Breast epithelium (tissue), 4 donors: ENCODE measurements at places on chromosomes 1 and 21.
A peak's percentile ranks its signal among the peaks of the same experiment; 100 is the strongest.

GRCh38 chr1:179297105-179297378 lies 3.4 kb downstream of the SOAT1 start:
- DNase-seq, result no peak
- H3K4me1 ChIP-seq, result no peaks in the 10 kb centered on the region

DNA sequence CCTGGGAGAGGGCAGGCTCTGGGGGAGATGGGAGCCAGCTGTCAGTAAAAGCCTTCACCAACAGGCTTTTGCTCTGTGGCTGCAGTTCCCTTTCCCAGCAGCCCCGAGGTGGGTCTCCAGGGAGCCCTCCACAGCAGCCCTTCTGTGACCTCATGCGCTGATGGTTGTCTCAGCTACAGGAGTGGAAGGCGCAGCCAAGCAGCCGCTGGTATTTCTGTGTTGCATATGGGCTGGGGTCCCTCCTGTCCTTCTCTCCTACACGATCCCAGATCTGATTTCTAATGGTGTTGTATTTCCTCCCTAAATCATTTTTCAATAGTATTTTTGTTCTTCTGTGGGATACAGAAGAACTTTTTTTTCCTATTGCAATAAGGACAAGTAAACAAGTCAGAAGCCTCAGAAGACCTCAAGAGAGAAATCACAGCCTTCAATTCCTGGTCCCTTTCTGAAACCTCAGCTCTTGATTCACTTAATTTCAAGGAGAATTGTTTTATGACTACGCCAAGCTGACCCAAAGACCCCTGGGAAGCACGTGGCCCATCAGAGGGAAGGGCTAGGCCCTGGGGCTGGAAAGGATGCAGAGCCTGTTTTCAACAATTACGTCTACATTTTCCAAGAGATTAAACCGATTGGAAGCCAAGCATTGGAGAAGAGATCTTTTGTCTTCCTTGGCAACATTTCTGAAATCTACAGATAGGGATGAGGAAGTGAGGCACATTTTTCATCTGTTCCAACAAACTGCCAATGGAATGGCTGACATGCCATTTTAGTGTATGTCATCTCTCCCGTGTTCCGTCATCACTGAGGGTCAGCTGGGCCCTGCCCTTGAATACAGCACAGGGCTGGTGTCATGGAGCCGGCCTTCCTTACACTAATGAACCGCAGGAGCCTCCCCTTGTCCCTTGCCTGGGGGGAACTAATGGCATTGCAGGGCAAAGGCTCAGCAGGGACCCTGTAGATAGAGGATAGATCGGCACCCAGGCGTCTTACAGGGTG lies 42.0 kb upstream of the SCCPDH start:
- DNase-seq, result no peak
- H3K27me3 ChIP-seq, result no peaks in the 10 kb centered on the region
- no peak overlapping the region for H3K27ac ChIP-seq
- no peaks in the 10 kb centered on the region for H3K36me3 ChIP-seq
- H3K4me3 ChIP-seq, result no peak overlapping the region

DNA sequence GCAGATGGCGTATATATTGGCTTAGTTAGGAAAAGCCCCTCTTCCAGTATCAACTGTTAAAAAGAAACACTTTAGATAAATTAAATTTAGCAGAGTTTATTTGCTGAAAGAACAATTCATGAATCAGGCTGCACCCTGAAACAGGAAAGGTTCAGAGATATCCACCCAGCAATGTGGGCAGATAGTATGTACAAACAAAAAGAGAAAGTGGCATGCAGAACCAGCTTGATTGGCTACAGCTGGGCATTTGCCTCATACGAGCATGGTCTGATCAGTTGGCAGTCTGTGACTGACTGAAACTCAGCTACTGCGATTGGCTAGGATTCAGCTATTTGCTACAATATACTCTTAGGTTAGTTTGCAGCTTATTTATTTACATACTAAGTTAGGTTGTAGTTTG lies 98.2 kb downstream of the ZC3H11B start:
- H3K27ac ChIP-seq, result no peak overlapping the region
- H3K36me3 ChIP-seq, result no peaks in the 10 kb centered on the region
- H3K4me1 ChIP-seq, result no peaks in the 10 kb centered on the region
- no peak overlapping the region for H3K4me3 ChIP-seq
- no peaks in the 10 kb centered on the region for H3K27me3 ChIP-seq

DNA sequence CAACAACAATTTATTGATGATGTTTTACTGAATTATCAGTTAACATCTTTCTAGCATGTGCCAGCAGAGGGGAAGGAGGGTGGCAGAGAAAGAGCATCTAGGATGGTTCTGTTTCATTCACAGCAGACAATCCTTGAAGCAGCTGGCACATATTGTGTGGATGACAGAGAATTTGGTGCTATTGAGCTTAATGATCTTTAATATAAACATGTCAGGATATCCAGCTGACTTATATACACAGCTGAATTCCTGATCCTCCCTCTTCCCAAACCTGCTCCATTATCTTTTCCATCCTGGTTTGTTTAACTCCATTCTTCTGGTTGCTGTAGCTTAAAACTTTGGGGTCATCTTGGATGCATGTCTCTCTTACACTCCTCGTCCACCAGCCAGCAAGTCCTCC lies 218.6 kb downstream of the CACNA1E start:
- H3K27me3 ChIP-seq, result no peaks in the 10 kb centered on the region
- H3K27ac ChIP-seq, result no peak overlapping the region
- DNase-seq, result no peak

DNA sequence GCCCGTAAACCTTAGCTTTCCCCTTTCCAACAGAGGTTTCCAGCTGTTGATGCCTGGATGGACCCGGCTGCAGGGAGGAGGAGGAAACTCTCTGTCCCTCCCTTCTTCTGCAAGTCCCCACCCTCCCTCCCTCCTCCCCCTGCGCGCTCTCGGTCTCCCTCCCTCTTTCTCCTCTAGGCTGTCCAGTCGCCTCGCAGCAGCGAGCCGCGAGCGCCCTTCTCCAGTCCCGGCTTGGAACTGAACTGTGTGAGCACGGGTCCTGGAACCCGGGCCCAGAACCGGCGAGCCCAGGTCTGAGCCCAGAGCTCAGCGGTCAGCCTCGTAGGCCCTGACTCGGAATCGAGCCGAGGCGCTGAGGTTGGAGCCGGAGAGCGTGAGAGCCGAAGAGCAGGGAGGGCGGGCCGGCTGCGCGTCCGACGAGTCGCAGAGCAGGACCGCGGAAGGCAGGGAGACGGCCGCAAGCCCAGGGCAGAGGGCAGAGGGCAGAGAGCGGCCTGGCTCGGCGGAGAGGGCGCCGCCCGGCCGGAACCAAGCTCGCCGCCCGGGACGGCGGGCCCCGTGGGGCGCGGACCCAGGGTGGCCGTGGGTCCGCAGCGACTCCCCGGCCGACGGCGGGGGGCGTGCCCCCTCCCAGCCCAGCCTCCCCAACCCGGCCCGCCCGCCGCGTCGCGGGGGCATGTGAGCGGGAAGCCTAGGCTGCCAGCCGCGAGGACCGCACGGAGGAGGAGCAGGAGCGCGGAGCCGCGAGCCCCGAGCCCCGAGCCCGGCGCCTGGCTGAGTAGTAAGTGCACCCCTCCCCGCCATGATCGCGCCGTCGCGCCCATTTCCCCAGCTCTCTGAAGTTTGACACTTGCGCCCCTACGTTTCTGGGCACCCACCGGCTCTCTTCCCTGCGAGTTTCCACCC lies at the start of gene SOX13:
SOX13 (plus strand) TSS at position 185 of the 906 bp plus-strand sequence. CDS start 39,801 bp downstream, outside the sequence.
- peak; percentile 81 for DNase-seq
- peak within 1 kb of the TSS; percentile 76 for H3K4me3 ChIP-seq
- peak within 1 kb of the TSS; percentile 88 for H3K27ac ChIP-seq
- no peaks in the 10 kb centered on the region for H3K36me3 ChIP-seq

- H3K4me1 ChIP-seq, result no peaks in the 10 kb centered on the region
- no peaks in the 10 kb centered on the region for H3K36me3 ChIP-seq
- no peak for DNase-seq
- no peaks in the 10 kb centered on the region for H3K27me3 ChIP-seq
- no peak overlapping the region for H3K4me3 ChIP-seq
- no peak overlapping the region for H3K27ac ChIP-seq
These were observed 576.0 kb downstream of the LMO4 start for GRCh38 chr1:87904651-87905050.

DNA sequence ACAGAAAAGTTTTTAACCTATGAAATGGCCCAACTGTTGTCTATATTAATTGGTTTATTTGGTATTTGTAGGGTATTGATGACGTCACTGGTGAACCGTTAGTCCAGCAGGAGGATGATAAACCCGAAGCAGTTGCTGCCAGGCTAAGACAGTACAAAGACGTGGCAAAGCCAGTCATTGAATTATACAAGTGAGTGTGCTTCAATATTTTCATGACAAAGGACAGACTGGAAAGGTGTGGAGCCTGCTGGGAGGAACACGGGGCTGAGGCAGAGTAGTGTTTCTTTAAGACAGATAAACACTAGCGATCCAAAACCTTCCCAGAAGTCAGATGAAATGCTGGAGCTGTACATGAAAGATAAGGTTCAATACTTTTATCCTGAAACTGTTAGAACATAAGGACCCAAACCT lies 76.7 kb downstream of the AK4 start:
- no peak overlapping the region for H3K27ac ChIP-seq
- H3K4me1 ChIP-seq, result no peaks in the 10 kb centered on the region
- H3K27me3 ChIP-seq, result no peaks in the 10 kb centered on the region
- no peak overlapping the region for H3K4me3 ChIP-seq
- DNase-seq, result no peak

DNA sequence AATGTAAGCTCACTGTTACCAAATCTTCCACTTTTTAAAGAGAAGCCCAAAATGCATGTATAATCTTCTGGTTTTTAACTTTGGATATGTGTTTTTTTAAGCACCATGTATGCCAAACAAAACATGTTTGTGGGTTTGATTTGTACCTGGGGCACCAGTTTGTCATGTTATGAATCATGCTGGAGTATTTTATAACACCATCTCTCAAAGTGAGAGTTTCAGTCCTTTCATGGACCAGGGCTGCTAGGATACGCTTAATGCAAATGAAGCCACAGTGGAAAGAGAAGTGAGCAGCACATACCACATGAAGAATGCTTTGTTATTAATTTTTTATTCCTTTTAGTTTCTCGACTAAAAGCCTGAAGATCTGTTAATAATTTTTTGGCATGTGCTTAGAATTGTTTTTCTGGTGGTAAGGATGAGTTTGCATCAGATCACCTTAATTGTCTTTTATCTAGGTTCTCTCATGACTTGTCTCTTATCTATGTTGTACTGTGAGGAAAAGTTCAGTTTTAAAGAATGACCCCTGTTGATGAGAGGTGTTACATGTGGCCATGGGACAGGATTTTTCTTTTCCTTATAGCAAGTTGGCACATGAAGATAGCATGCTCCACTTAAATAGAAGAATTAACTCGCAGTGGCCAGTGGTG lies 2.0 kb upstream of the RABGAP1L start:
- no peaks in the 10 kb centered on the region for H3K4me1 ChIP-seq
- no peak overlapping the region for H3K4me3 ChIP-seq
- no peaks in the 10 kb centered on the region for H3K36me3 ChIP-seq
- no peak for DNase-seq

DNA sequence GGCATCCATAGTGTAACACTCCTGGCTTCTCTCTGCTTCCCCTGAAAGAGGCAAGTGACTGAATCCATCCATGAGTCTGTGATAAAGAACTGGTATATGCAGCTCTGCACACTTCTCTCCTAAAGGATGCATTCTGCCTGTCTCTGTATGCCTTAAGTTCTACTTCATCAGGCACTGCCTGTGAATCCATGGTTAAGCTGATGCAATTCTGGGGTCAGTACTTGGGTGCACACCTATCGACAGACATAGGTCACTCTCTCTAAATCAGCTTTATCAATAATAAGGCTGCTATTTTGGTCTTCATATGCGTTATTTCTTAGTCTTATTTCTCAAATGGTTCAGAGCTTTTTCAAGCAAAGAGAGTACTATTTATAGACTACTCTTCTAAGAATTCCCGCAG lies 32.7 kb upstream of the PTP4A2 start:
- H3K27ac ChIP-seq, result no peak overlapping the region
- H3K36me3 ChIP-seq, result no peaks in the 10 kb centered on the region
- H3K4me3 ChIP-seq, result no peak overlapping the region
- H3K27me3 ChIP-seq, result no peaks in the 10 kb centered on the region

GRCh38 chr1:27284425-27285273 lies 37.3 kb upstream of the TMEM222 start:
- H3K4me3 ChIP-seq, result no peak overlapping the region
- no peaks in the 10 kb centered on the region for H3K4me1 ChIP-seq
- peak; percentile 86 for DNase-seq
- peaks cover 6% of the 10 kb centered on the region for H3K36me3 ChIP-seq

DNA sequence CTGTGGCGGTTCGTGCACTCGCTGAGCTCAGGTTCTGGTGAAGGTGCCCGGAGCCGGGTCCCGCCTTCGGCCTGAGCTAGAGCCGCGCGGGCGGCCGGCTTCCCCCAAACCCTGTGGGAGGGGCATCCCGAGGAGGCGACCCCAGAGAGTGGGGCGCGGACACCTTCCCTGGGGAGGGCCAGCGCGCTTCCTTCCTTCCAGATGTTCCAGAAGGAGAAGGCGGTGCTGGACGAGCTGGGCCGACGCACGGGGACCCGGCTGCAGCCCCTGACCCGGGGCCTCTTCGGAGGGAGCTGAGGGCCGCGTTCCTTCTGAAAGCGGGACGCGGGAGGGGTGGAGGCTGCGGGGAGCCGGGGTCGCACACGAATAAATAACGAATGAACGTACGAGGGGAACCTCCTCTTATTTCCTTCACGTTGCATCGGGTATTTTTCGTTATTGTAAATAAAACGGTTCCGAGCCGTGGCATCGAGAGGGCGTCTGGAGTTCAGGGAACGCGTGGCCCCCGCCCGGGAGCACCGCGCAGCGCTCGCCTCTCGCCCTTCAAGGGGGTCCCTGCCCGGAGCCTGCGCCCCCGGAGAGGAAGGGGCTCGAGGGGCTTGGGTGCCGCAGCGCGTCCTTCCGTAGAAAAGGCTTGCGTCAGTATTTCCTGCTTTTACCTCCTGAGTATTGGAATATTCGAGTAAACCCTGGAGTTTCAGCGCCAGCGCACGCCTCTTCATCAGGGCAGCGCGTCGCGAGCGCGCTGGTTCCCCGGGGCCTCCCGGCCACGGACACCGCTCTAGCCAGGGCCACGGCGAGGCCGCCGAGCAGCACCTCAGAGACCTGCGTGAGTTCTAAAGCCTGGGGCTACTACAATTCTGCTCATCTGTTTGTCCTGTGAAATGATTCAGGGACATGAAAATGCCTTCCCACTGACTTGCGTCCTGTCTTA lies 11.5 kb downstream of the YBEY start:
- no peak for DNase-seq
- peak overlapping the region; percentile 71 for H3K4me3 ChIP-seq
- no peaks in the 10 kb centered on the region for H3K36me3 ChIP-seq
- H3K27me3 ChIP-seq, result no peaks in the 10 kb centered on the region
- peak overlapping the region; percentile 88 for H3K27ac ChIP-seq

GRCh38 chr1:177802304-177802703 lies 167.6 kb downstream of the SEC16B start:
- no peak overlapping the region for H3K27ac ChIP-seq
- no peaks in the 10 kb centered on the region for H3K27me3 ChIP-seq
- no peaks in the 10 kb centered on the region for H3K4me1 ChIP-seq
- DNase-seq, result no peak
- no peak overlapping the region for H3K4me3 ChIP-seq
- H3K36me3 ChIP-seq, result no peaks in the 10 kb centered on the region
